SK-N-DZ (cell line): ENCODE measurements at places on chromosomes 2 and 18.

DNA sequence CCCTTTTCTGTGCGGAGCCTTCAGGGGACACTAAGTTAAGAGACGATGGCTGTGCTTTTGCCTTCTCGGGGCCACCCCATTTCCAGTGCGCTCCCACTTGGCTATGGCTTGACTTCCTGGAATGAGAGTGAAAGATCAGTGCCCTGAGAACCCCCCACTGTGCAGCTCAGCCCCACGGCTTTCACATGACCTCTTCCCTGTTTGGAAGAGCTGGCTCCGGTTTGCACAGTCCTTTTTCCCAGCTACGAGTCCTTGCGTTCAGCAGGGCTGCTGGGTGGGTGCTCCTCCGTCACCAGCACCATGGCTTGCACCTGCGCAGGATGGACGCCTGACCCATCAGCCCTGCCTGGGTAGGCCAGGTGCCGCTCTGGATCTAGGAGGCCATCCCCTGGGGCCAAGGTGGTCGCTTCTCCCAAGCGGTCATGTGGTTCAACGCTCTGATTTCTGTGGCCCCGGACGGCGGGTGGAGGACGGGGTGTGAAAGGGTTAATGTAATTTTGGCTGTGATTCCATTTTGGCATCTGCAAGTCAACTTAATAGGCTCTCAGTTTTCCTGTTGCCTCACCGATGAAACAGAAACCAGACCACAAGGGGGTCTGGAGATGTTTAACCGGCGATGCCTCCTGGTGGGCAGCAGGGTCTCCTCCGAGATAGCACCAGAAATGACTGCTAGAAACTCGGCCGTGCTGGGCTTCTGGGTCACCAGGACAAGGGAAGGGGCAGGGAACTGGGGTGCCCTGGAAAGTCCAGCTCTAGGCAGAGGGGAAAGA, 113.1 kb upstream of the HAAO start:
- DNase-seq: peak; percentile 90

DNA sequence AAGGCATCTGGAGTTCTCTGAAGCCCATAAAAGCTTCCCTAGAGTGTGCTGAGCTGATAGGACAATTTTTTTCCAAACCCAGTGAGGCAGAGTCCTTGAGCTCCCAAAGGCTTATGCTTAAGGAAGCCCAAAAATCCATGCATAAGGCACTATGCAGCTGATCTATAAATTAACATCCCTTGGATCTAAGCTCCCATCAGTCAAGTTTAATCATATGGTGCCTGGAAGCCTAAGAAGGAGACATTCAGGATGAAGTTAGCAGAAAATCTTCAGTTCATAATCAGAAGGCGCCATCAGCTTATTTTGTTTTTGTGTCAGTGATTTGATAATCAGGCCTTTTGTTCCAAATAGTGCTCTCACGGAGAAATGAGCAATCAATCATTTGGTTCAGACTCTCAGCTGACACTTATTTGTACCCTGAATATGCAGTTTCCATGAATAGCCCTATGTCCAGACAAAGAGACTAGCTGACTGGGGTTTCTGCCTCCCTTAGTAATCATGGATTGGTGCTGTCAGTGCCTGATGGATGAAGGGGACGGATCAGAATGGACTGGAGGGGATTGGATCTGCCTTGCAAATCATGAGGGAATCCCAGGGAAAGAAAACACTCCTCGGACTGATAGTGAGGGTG, 464.8 kb upstream of the RGPD4 start:
- peak; percentile 81 for DNase-seq

GRCh38 chr2:56671973-56672569, 488.3 kb downstream of the CCDC85A start:
- no peak for DNase-seq

GRCh38 chr18:69002233-69002632, 204.4 kb downstream of the CCDC102B start:
- no peak for DNase-seq

DNA sequence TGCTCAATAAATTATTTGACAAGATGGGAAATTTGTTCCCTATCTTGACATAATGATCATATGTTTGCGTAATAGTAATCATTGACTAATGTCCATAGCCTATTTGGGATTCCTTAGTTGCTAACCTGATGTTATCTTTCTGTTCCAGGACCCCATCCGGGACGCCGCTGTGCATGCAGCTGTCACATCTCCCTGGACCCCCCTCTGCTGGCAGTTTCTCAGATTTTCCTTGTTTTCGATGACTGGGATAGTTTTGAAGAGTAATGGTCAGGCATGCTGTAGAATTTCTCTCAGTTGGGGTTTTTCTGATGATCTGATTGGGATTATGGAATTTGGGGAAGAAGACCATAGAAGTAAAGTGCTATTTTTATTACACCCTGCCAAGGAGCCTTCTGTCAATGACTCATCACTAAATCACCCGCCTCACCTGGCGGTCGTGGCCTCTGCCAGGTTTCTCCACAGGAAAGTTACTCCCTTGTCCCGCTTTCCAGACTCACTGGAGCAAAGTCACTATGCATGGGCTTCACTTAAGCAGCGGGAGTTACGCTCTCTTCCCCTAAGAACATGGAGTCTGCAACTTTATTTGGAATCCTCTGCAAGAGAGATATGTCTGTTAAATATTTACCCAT, 19.9 kb upstream of the TMEM18 start:
- no peak for DNase-seq

GRCh38 chr2:38016219-38016618, 59.7 kb downstream of the CYP1B1 start:
- no peak for DNase-seq

DNA sequence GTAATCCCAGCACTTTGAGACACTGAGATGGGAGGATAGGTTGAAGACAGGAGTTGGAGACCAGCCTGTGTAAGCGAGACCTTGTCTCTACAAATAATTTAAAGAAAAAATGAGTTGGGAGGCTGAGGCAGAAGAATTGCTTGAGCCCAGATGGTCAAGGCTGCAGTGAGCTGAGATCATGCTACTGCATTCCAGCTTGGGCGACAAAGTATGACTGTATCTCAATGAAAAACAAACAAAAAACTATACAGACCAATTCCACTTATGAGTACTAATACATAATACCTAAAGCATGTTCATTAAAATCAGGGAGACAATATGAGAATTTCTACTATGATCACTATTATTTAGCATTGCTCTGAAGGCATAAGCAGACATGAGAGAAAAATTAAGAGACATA, 12.6 kb downstream of the RNF149 start:
- DNase-seq: no peak

DNA sequence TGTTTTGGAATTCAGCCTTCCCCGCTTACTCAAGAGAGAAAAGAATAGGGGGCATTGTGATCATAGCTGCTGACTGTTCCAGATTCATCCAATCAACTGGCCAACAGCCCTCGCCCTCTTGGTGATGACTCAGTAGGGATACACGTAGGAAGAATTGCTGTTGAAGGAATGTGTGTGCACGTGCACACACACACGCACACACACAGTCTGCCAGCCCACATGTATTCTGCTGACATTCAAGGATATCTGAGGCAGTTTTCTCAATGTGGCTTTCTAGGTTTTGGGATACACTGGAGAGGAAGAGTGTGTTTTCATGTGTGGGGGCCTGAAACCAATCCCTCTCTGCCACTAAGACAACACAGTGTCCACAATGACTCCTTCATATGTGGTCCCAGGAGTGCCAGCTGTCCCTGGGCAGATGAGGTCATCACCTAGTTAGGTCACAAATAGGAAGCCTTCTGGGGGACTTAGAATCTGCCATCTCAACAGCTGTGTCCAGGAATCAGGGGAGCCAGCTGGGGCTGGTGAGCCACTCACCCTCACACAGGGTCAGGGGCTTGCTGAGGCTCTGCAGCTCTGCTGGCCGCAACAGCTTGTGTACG, 352.6 kb downstream of the SS18 start:
- no peak for DNase-seq

DNA sequence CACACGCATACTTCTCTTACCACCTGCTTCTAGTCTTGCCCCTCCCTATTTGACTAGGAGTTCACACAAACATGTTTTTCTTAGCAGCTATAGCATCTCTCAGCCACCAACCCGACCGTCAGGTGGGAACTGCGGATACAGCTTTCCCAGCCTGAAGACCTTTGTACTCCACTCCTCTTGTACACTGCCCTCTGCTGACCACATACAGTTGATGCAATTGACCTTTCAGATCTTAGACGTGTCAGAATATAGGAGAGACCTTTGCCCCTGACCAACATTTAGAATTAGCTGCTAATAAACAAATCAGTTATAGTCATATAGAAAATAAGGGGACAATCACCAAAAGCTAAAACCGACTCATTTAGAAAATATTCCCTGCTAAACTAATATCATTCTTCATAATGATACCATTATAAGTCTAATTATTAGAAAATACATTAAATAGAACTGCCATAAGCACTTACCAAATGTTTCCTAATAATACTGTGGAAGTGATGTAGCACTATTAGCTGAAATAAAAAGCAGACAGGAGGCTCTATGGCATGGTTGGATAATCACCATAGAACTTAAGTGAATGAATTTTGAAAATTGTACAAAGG, 208.4 kb downstream of the RAD51AP2 start:
- peak; percentile 84 for DNase-seq

DNA sequence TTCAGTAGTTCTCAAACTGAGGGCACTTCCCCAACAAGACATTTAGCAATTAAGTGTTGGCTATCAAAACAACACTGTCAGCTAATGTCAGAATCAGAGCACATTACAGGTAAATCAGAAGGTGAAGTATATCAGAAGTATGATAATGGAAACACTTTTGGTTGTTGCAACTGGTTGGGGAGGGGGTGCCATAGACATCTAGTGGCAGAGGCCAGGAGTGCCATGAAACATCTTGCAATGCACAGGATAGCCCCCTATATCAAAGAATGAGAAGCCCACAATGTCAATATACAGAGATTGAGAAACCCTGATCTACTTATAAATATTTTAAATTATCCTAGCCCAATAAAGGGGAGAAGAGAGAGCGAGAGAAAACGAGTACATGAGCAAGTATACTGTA, 4.9 kb upstream of the XPO1 start:
- DNase-seq: no peak

DNA sequence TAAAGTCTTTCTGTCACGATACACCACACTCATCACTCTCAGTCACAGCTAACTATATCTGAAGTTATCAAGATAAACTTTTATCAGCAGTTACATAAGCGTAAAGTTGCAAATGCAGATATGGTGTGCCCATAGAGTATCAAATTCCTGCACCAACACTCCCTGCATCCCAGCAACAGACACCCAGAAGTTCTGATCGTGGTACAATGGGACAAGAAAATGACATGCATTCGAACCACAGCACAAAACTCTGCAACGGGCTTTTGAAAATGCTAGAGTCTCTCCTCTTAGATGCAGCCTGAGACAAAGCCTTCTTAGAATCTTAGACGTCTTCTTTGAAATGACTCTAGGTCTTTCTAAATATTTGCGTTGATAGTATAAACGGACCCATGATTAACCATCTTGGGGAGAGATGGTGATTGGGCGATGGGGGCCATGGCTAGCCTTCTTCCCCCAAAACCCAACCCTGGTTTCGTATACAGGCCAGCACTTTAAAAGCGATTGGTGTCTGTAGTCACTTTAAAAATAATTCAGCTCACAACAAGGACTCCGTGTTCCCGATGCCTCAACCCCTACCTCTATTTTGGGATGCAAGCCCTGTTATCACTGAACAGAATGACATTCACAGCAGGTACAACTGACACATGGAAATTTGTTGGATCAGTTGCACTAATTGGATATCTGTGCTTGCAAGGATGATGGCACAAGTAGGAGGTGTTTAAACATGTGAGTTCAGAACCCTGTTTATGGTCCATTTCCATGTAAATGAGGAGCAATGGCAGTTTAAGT, 286.6 kb downstream of the MYT1L start:
- DNase-seq: no peak

DNA sequence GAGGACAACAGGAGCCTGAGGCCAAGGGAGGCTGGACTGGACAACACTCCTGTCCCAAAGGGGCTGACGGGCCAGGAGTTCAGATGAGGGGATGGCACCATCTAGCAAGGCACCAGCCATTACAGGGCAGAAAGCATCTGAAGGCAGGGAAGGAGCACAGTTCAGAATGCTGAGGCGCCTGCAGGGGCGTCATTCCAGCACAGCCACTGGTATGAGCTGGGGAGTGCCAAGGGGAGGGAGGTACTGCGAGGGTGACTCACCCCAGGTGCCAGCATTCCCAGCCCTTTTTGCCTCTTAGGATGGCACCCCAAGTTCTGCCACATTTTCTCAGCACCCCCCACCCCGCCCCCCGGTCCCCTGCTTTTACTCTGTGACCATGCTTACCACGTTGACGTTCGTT, 129.8 kb upstream of the EPAS1 start:
- DNase-seq: no peak

DNA sequence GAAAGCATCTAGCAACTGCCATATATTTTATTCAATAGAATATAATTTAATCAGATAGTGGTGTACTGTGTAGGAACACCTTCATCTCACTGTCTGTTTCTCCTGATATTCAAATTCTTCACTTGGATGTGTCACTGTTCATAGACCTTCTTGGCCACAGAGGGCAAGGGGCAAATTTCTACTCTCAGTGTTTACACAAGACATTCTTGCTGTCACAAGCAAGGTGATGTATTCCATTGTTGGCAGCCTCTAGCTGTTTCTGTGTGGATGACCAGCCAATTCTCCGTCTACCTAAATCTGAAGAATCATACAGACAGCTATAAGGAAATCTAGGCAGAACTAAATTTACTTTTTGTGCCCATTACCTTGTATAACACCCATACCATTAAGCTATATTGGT, 948.3 kb downstream of the CNTNAP5 start:
- no peak for DNase-seq

- DNase-seq: no peak
Observed at GRCh38 chr2:66507673-66508201, 72.8 kb downstream of the MEIS1 start.

GRCh38 chr18:8287196-8287885, 321.9 kb upstream of the RAB12 start:
- DNase-seq: no peak

GRCh38 chr18:49359732-49360444, 100.6 kb downstream of the DYM start:
- no peak for DNase-seq

DNA sequence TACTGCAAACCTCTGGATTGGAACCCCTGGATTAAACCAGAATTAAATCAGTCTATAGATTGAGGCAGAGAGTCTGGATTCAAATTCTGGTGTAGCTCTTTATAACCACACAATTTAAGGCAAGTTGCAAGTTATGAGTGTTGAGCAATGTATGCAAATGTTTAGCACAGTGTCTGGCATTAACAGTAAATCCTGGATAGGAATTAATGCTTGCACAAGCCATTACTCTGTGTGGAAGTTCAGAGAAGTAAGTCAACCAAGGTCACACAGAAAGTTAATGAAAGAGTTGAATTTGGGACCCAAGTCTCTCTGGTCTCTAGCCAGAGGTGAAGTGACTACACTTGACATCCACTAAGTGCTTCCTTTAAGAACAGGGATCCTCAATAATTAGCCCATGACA, 2.0 kb upstream of the MARCO start:
- no peak for DNase-seq

- DNase-seq: no peak
Observed at GRCh38 chr2:103353774-103354173, 591.9 kb downstream of the TMEM182 start.

GRCh38 chr2:72133721-72134407, 13.8 kb downstream of the CYP26B1 start:
- no peak for DNase-seq

- no peak for DNase-seq
Observed at GRCh38 chr2:46815121-46815802, 100.3 kb downstream of the MCFD2 start.

GRCh38 chr2:48532174-48532573, 2.2 kb downstream of the STON1 start:
- DNase-seq: no peak

GRCh38 chr2:156619021-156619539, 182.9 kb downstream of the GPD2 start:
- DNase-seq: no peak

- DNase-seq: peak; percentile 63
Observed at GRCh38 chr18:58529714-58530354, 99.1 kb downstream of the ALPK2 start.
